ENCODE measurements at places on chromosomes 4 and X.

DNA sequence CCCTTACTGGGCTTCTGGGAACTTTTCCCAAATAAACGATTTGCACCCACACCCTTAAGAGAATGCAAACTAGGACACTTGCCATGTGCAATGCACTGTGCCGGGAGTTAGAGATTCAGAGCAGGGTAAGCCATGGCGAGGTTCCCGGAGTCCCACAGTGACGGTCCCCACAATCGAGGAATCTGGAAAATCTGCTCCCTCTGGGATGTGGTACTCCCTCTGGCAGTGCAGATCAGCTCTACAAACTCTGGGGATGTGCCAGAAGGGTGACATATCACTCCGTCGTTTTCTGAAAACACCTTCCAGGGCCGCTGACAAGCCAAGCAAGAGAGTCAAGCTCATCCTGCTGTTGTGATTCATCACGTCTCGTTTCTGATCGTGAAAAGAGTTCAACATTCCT is 537.5 kb downstream of the BCOR start:
- DNase-seq: no peak

DNA sequence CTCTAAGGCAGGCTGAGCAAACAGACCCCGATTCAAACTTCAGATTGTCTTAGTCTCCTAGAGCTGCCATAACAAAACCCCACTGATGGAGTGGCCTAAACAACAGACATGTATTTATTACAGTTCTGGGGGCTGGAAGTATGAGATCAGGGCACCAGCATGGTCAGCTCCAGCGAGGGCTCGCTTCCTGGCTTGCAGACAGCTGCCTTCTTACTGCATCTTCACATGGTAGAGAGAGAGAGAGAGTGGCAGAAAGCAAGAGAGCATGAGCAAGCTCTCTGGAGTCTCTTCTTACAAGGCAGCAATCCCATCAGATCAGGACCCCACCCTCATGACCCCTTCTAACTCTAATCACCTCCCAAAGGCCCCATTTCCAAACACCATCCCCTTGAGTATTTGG is 22.3 kb upstream of the SORCS2 start:
- DNase-seq: no peak

DNA sequence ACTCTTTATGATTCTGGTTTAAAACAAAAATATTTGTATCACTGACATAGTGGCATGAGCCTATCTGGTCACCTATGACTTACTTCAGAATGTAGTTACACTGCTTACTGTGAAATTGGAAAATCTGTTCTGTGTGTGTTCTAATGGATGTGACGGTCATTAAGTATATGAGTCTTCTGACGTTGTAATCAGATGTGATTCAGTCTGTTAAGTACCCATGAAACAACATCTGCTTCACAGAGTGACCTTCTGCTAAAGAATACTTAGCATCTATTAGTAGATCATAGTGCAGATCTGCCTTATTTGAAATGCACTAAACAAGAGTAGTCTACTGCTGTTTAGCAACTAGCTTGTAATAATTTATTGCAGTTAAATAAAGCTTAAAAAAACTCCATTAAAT is 317.1 kb downstream of the DCTD start:
- no peak for DNase-seq

DNA sequence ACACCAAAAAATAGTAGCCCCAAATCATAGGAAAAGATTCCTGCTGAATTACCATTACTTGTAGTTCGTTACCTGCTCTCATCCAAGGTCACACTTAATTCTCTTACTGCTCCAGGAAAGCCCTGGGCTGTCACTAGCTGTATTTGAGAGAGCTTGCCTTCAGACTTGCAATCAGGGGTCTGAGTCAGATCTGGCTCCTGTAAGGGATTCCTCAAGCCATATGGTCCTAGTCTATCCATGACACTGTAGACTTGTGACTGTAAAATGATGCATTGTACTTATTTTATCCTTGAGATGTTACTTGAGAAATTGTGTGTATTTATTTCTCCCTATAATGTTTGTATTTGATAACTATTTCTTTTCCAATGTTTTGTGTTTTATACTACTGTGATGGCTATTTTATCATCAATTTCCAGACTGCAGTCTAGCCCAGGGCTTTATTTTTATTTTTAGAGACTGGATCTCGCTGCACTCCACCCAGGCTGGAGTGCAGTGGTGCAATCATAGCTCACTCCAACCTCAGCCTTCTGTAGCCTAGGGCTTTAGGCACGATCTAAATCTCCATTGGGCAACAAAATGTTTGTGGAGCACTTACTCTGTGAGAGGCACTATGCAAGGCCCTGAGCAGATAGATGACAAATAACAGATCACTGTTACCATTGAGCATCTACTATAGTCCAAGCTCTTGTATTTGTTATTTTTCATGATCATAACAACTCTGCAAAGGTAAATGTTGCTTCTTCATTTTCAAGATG is 24.2 kb downstream of the ERVMER34-1 start:
- DNase-seq: no peak

GRCh38 chrX:148049441-148049840 is 68.3 kb downstream of the FMR1NB start:
- DNase-seq: no peak

DNA sequence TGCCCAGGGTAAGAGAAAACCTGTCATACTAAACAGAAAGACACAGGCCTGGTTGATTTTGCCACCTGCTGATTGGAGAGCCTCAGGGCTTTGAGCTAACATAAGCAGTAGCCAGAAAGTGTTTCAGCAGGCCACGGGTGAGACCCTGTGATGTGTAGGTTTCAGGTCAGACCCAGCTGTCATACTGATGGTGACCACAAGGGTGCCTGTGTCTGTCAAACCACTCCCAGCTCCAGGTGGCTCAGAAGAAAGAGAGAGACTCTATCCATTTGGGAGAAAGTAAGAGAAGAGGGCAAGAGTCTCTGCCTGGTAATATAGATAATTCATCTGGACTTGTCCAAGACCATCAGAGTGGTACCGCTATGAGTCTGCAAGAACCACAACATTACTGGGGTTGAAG is 72.8 kb upstream of the NLRP2B start:
- DNase-seq: no peak

- DNase-seq: peak; percentile 47
Measured at GRCh38 chr4:128862608-128863311, 53.3 kb downstream of the JADE1 start.

DNA sequence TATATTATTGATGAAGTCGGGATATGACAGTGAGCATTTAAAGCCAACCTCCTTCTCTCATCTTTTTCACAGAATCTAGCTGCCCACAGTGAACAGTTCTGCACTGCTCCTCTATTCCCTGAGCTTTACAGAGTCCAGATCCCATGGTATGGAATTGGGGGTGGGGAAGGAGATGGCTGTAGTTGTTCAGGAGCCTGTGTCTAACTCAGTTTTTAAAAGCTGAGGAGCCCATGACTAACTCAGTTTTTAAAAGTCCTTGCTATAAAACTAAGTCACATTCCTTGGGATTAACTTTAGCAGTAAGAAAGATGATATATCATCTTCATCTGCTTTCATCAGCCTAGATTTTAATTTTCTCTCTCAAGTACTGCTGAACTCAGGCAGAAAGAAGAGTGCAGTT is 96.4 kb upstream of the STIM2 start:
- no peak for DNase-seq

- no peak for DNase-seq
Measured at GRCh38 chr4:136395212-136395722, 1137.0 kb downstream of the PCDH18 start.

DNA sequence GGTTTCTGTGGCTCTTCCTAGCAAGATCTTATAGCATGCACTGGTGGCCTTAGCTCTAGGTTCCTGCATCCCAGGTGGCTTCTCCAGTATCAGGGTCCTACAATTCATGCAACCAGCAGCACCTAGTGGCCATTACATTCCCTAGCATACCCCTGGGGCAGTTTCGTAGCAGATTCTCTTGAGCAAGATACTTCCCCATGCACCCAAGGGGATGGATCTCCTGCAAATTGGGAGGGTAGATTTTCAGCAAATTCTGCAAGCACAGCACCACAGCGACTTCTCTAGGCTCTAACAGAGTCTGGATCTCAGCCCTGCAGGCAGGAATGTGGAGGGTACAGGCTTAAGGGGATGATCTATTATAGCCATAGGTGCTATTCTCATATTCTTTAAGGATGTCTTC is 13.1 kb upstream of the SLC9B1 start:
- no peak for DNase-seq

GRCh38 chrX:10833299-10834169 is 213.1 kb upstream of the MID1 start:
- DNase-seq: no peak

- no peak for DNase-seq
Measured at GRCh38 chrX:71547339-71547738, 14.4 kb downstream of the OGT start.

- no peak for DNase-seq
Measured at GRCh38 chrX:470686-471085, 84.0 kb upstream of the PPP2R3B start.

DNA sequence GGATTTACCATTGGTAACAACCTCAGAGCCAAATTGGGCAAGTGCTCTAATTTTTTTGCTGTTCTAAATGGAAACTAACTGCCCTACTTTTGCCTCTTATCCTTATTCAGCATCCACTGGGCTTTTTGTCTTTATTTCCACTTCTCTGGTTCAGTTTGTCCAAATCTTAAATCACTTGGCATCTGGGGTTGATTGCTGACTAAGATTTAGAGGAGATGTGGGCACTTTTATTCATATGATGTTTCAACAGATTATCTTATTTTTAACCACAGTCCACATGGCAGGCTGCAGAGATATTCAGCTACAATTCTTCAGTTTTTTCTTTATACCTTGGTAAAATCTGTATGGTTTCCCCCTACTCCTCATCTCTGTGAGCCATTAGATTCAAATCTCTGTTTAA is 1161.4 kb upstream of the PCDH7 start:
- no peak for DNase-seq

All from stimulated activated CD4-positive, alpha-beta T cell treated with anti-CD3 and anti-CD28 coated beads, Interleukin-1b, Interleukin-23, amount 100 ng/mL, for 48 hours (primary cell).